ENCODE measurements at places on chromosomes 2 and 18.

DNA sequence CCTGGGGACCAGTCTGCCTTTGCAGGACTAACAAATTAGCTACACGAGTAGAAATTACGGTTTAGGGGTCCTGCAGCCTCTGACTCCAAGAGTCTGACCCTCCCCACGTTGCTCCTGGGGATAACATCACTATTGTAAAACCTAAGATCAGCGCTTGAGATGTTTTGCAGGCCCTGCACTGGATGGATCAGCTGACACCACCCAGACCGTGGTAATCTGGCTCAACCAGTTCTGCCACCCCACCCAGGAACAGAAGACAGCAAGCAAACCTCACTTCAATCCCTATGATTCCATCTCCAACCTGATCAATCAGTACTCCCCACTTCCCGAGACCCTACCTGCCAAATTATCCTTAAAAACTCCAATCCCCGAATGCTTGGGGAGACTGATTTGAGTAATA lies 31.7 kb downstream of the NGEF start:
- no peak for DNase-seq

GRCh38 chr18:13378150-13378549 lies 159.6 kb downstream of the LDLRAD4 start:
- no peak for DNase-seq

- no peak for DNase-seq
Measured at GRCh38 chr2:55097461-55098410, 47.5 kb upstream of the RTN4 start.

GRCh38 chr2:120887741-120888231 lies 152.1 kb downstream of the GLI2 start:
- no peak for DNase-seq

DNA sequence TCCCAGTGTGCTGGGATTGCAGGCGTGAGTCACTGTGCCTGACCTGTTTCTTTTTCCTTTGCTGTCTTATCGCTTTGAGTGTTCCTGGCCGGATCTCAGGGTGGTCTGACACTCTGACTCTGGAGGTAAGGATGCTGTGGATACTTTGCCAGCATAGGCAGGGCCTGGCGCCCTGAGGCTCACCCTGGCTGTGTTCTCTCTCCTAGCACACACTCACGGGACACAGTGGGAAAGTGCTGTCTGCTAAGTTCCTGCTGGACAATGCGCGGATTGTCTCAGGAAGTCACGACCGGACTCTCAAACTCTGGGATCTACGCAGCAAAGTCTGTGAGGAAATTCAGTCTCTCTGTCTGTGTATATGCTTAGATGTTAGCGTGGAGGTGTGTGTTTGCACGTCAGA lies 18.0 kb upstream of the SAG start:
- DNase-seq = no peak

- DNase-seq = no peak
Measured at GRCh38 chr2:196565106-196565765, 74.3 kb upstream of the CCDC150 start.

Measured in fibroblast of skin of left biceps (primary cell).